Fibroblast of upper back skin (primary cell): ENCODE measurements at places on chromosomes 13 and 19.

GRCh38 chr19:13146763-13147563 is 3.2 kb downstream of the STX10 start:
- DNase-seq = peak; percentile 52

GRCh38 chr19:41533671-41534215 is 42.2 kb upstream of the CEACAM21 start:
- DNase-seq = no peak

DNA sequence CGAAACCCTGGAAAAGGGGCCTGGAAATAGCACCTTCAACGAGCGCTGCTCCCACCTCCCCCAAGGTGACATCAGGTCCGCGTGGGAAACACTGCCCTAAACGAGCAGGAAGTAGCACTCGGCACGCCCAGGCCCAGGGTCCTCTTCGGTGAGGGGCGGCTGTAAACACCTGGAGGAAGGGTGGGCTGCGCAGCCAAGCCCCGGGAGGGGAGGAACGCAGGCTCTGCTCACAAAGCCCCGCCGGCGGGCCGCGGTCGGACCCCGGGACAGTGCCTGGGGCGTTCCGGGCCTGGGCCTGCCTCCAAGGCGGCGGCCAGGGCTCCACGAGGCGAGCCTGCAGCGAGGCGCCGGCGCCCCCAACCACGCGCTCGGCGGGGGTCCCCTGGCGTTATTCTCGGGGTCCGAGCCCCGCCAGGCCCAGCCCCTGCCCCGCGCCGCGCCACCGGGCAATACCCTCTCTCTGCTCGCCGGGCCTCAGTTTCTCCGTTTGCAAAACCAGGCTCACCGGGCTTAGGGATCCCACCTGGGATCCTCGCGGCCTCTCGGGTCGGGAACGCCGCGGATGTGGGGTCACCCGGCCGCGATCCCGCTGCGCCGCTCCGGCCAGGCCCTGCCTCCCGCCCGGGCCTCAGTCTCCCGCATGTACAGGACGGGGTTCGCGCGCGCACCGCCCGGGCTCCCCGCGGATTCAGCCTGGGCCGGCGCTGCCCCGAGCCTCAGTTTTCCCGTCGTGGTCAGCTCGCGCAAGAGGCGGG is 630 bp downstream of the RNF126 start:
- peak; percentile 27 for DNase-seq

GRCh38 chr19:35045667-35046300 is 4.3 kb downstream of the HPN start:
- DNase-seq = peak; percentile 28

GRCh38 chr13:112908342-112908741 is 60.7 kb upstream of the MCF2L start:
- no peak for DNase-seq

DNA sequence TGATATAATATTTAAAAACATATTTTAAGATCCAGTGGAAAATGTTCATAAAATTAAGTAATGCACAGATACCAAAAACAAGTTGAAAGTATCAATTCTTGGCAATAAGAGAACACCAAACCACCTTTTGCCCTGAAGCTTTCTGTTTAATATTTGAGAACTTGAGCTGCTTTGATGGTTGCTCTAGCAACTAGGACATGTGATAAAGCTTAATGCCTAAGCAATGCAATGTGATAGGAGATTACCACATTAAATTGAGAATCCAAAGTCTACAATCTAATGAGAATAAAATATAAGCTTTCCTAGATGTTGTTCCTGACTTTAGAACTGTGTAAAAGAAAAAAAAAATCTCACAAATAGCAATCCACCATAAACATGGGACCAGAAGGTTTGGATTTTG is 1367.5 kb upstream of the PCDH9 start:
- no peak for DNase-seq

DNA sequence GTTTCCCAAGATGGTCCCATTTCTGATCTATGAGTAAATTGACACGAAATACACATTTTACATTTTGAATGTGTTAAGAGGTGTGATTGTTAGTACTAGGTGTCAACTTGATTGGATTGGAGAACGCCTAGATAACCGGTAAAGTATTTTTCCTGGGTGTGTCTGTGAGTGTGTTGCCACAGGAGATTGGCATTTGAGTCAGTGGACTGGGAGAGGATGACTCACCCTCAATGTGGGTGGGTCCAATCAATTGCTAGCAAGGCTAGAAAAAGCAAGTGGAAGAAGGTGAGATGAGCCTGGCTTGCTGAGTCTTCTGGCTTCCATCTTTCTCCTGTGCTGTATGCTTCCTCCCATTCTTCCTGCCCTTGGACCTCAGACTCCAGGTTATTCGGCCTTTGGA is 960.7 kb upstream of the PCDH9 start:
- peak; percentile 30 for DNase-seq

DNA sequence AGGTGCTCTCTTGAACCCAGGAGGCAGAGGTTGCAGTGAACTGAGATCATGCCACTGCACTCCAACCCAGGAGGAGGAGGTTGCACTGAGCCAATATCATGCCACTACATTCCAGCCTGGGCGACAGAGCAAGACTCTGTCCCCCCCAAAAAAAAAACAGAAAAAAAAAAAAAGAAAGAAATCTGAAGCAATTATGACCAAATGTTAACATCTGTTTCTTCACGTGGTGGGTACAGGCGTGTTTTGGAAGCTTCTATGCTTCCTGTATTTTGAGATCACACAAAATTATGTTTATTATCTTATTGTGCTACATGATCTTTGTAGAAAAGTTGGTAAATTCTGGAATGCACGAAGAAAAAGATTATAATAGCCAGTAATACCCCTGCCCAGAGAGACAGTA is 2.7 kb upstream of the ACP5 start:
- DNase-seq = no peak

DNA sequence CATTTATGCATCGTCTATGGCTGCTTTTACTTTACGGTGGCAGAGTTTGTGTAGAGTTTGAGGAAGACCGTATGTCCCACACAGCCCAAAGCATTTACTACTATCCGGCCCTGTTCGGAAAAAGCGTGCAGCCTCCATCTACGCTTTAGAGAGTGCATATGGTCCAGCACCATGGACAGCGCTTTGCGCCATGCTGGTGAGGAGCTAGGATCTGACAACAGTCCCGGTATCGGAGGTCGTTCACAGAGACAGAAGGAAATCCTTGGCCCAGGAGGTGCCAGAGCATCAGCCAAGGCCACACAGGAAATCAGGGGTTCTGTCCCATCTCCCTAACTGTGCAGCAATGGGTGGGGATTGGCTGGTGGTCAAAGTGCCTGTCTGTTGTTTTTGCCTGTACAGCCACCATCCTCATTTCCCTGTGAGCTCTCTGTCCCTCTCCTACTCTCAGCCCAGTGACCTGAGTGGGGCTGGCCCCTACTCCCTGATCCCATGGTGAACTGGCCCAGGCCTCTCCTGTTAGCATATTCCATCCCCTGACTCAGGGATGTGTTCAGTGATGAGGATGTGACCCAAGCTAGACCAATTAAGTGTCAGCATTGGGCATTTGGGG is 16.2 kb upstream of the PRODH2 start:
- DNase-seq = peak; percentile 62

DNA sequence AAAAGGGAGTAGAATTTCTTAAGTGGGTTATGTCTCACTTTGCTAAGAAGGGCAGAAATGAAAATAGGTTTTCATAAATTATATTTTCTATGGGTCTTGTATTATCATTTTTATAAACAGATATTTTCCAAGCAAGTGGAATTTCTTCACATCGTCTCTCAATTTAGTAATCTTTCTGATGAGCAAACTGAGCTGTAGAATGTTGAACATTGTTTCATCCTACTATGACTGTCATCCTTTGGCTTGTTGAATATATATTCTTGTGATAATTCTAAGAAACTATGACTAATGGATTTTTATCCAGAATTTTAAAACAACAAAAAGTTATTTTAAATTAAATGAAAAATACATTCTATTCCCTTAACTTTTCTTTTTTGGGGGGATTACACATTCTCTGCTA is 313.8 kb downstream of the ENOX1 start:
- DNase-seq = no peak

DNA sequence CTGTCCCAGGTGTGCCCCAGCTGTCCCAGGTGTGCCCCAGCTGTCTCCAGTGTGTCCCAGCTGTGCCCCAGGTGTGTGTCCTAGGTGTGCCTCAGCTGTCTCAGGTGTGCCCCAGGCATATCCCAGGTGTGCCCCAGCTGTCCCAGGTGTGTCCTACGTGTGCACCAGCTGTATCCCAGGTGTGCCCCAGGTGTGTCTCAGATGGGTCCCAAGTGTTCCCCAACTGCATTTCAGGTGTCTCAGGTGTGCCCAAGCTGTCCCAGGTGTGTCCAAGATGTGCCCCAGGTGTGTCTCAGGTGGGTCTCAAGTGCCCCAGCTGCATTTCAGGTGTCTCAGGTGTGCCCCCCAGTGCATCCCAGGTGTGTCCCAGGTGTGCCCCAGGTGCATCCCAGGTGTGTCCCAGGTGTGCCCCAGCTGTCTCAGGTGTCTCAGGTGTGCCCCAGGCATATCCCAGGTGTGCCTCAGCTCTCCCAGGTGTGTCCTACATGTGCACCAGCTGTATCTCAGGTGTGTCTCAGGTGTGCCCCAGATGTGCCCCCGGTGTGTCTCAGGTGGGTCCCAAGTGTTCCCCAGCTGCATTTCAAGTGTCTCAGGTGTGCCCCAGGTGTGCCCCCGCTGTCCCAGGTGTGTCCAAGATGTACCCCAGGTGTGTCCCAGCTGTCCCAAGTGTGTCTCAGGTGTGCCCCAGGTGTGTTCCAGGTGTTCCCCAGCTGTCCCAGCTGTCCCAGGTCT is 1.3 kb upstream of the GRK1 start:
- DNase-seq = no peak

GRCh38 chr13:96741779-96742178 is 252.5 kb downstream of the OXGR1 start:
- no peak for DNase-seq

GRCh38 chr13:23344931-23345595 is 88.4 kb downstream of the SACS start:
- DNase-seq = no peak

GRCh38 chr13:80006940-80007339 is 334.0 kb downstream of the SPRY2 start:
- no peak for DNase-seq

DNA sequence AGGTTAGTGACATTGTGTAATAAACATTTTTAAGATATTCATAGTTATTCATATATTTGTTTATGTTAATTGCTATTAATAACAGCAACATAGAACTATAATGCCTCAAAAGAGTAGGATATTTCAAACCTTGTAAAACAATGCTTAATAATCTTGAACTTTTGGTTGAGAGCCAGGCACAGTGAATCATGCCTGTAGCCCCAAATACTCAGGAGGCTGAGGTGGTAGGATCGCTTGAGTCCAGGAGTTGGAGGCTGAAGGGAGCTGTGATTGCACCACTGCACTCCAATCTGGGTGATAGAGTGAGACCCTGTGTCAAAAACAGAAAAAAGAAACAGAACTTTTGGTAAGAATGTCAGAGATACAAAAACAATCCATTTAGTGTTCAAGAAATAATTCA is 213.9 kb upstream of the SLITRK1 start:
- DNase-seq = peak; percentile 57

DNA sequence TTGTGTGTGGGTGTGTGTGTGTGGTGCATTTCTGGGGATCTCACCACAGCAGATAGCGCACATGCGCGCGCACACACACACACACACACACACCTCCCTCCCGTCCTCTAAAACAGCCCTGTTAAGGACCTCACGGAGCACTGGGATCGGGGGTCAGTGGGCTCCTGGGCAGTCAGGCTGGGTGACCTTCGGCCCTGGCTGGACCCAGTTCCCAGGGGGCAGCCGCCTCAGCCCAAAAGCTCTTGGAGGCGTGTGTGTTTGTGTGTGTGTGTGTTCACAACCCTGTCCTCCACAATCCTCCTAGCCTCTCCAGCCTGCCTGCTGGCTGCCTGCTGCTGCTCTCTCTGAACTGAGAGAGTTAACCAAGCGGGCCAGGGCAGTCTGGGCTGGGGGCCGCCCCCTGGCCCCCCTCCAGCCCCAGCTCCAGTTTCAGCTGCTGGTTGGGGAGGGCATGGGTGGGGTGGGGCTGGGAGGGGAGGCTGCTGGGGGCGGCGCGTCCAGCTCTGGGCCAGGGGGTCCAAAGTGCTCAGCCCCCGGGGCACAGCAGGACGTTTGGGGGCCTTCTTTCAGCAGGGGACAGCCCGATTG is at the start of gene FXYD1:
Gene FXYD1 (plus strand): TSS at position 520 of the 588 bp plus-strand sequence. CDS start 1,256 bp downstream, outside the sequence.
- no peak for DNase-seq

DNA sequence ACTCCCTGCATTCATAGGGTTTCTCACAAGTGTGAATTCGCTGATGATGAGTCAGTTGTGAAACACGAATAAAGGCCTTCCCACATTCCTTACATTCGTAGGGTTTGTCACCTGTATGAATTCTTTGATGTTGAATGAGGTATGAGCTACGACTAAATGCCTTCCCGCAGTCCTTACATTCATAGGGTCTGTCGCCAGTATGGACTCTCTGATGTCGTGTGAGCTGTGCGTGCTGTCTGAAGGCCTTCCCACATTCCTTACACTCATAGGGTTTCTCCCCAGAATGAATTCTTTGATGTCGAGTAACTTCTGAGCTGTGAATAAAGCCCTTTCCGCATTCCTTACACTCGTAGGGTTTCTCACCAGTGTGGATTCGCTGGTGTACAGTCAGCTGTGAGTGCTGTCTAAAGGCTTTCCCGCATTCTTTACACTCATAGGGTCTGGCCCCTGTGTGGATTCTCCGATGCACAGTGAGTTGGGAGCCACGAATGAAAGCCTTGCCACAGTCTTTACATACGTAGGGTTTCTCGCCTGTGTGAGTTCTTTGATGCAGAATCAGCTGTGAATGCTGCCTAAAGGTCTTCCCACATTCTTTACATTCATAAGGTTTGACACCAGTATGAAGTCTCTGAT is 30.5 kb upstream of the COX7A1 start:
- peak; percentile 94 for DNase-seq

DNA sequence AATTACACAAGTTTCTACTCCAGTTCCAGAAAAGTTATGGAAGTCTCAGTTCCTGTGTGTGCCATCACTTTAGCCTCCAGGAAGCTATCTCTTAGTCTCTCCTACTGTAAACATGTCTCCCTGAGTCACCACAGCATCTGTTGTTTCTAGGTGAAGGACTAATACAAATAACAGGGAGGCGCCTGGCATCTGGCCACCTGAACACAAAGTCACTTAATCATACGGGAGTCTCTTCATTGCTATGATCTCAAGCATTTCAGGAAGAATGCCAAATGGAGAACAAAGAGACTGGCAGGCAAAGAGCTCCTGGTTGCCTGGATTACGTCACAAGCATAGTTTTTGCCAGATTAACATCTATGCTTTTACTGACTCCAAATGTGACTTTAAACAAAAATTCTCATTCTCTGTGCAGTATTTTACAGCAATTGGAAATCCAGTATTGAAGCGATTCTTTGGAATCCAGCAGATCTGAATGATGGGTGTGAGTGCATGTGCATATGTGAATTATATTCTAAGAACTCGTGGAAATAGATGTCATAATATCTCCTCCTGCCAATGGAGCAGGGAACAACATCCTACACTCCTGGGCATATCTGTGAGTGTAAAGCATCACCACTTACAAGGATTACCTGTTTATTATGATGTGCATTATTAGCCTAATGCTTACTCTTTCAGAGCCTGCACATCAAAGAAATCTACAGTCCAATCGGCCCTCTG is 572.8 kb downstream of the PCDH9 start:
- peak; percentile 91 for DNase-seq

GRCh38 chr13:51519771-51520216 is 64.5 kb upstream of the WDFY2 start:
- DNase-seq = peak; percentile 25

- DNase-seq = no peak
These were observed 240.5 kb downstream of the ENOX1 start for GRCh38 chr13:43546251-43546650.

- no peak for DNase-seq
These were observed 97.5 kb downstream of the TNFRSF19 start for GRCh38 chr13:23667750-23668149.

- no peak for DNase-seq
These were observed 200.5 kb downstream of the FGF9 start for GRCh38 chr13:21871382-21871781.
